ENCODE measurements at places on chromosomes 6 and 20. TPM values are rescaled to one million over a fixed set of nuclear protein-coding genes. Genes with fewer than 3 reads are reported as not detected.

DNA sequence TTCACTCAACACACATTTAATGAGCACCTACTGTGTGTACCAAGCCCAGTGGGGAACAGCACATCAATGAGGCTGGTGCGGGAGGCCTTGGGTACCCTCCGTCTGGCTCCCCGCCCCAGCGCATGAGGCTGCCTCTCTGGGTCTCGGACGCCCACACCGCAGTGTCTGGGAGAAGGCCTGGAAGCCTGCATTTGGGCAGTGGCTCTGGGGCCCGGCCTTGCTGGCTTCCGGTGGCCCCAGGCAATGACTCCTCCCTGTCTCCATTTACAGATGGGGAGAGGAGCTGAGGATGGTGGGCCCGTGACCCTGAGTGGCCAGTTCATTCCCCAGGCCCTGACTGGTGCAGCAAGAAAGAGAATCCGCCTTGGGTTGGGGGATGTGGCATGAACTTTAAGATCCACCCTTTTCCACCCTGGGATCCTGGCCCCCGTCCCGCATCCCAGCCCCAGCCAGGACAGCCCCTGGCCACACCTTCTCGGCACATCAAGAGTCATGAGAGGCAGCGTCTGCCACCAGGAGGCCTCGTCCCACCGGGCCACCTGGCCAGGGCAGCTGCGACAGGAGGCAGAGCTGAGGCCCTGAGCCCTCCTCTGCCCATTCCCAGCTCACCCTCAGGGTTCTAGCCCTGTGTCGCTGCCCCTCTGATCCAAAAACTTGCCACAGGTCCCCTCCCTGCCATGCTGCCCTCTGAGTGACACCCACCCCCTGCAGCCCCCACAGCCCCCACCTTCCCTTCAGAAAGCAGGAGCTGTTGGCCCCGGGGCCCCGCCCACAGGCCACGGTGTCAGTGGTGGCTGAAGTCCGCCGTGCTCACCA lies 17.5 kb upstream of the MRGBP start:
- DNase-seq = no peak

- DNase-seq = no peak
Observed at GRCh38 chr20:20956513-20956931, 149.6 kb downstream of the LINC00237 start.

Gene SALL4
- not detected for polyA plus RNA-seq

GRCh38 chr6:11380969-11381744 lies 148.7 kb upstream of the NEDD9 start:
- no peak for DNase-seq

GRCh38 chr6:166333172-166333995 lies 9.0 kb downstream of the SFT2D1 start:
- peak; percentile 21 for DNase-seq

Gene PRND
- not detected for polyA plus RNA-seq

GRCh38 chr6:16684195-16684689 lies 77.0 kb downstream of the ATXN1 start:
- peak; percentile 86 for DNase-seq

GRCh38 chr6:130643361-130643760 lies 183.8 kb upstream of the SMLR1 start:
- no peak for DNase-seq

DNA sequence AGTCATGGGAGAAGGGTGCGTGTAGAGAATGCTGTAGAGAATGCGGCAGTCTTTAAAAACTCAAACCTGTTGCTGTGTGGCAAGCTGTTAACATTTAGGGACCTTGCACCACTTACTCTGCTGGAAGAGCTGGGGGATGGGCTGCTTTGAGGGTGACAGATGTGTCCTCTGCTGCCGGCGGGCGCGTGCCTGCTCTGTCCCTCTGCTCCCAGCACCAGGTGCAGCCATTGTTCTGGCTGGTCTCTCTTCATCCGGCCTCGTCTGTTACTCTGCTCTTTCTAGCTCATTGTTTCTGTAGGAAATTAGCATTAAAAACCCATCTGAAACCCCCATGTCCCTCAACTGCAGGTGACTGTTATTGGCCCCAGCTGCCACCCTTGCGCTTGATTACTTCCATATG lies 78.5 kb downstream of the CBFA2T2 start:
- DNase-seq = no peak

Data from CD14-positive monocyte (primary cell).